Hematopoietic multipotent progenitor cell treated with erythropoietin and hydrocortisone succinate and interleukin-3 and kit ligand, for 6 days (in vitro differentiated cells): ENCODE measurements at places on chromosomes 1 and 21.

GRCh38 chr1:15945011-15945831 lies 30.7 kb downstream of the ZBTB17 start:
- DNase-seq = no peak

DNA sequence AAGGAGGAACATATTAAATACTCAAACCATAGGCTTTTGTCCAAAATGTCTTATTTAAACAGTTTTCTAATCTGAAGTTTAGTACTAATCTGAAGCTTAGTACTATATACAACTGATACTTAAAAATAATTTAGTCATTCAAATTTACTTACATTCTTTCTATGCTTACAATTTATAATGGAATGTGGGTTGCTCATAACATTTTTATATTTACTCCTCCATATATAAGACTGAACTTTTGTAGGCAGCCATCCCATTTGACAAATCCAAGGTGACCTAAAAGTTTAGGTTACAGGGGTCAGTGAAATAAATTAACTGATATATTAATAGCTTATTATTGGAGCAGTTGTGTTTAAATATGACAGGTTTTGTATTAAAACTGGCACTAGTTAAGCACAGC lies 570.6 kb downstream of the DPYD start:
- no peak for DNase-seq

DNA sequence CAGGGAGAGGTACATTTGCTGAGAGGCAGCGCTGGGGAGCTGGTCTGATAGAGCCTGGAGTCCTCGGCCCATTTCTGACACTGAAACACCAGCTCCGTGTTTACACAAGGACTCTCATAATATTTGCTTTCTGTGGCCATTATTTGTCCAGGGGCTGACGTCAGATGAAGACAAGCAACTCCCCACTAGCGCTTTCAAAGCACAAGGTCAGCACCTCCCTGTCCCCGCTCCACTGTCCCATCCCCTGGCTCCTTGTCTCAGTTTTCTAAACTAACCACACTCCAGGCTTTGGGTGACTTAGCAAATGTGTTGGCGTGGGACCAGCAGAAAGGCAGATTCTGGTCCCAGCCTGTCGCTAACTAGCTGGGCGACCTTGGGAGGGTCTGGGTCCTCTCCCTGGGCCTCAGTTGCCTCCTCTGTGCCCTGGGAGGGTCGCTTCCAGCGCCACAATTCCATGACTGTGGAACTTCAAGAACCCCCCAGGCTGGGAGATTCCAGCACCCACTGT lies 37.4 kb upstream of the ZBTB40 start:
- DNase-seq = no peak

DNA sequence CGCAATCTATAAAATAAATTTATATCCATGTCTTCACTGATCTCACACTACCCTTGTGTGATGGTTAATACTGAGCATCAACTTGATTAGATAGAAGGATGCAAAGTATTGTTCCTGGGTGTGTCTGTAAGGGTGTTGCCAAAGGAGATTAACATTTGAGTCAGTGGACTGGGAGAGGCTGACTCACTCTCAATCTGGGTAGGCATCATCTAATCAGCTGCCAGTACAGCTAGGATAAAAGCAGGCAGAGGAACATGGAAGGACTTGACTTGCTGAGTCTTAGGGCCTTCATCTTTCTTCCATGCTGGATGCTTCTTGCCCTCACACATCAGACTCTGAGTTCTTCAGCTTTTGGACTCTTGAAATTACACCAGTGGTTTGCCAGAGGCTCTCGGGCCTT lies 615.4 kb downstream of the AGBL4 start:
- DNase-seq = no peak
